Activated CD8-positive, alpha-beta memory T cell treated with anti-CD3 and anti-CD28 coated beads, Interleukin-2, amount 50 U/mL, for 48 hours (primary cell): ENCODE measurements at places on chromosomes 7 and 10.

DNA sequence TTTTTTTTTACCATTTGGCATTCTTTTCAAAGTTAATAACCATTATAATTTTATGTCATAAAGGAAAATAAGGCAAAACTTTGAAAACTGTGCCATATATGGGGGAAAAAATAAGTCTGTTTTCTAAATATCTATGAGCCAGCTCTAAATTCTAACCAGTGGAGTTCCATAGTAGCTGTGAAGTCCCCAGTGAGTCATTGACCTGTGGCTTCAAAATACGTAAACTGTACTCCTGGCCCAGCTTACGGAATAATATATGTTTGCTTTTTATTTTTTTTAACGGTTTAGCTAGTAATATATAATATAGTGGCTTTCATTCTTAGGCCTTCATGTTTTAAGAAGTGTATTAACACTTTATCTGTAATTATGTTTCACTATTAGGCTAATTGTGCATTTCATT is 20.5 kb downstream of the ZRANB1 start:
- no peak for DNase-seq

DNA sequence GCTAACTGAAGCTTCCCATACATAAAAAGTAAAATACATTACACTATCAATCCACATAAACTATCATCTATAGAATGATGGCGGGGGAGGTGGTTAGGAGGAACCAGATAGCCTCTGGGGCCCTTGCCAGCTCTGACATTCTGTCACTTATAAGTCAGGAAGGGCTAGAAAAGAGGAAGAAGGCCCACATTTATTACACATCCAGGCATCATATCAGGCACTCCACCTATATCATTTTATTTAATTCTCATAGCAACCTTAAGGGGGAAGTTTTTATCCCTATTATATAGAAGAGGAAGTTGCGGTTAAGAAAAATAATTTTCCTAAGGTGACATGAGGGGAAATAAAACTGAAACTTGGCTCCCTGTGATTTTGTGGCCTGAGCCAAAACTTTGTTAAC is 29.9 kb downstream of the HEPACAM2 start:
- DNase-seq = no peak

DNA sequence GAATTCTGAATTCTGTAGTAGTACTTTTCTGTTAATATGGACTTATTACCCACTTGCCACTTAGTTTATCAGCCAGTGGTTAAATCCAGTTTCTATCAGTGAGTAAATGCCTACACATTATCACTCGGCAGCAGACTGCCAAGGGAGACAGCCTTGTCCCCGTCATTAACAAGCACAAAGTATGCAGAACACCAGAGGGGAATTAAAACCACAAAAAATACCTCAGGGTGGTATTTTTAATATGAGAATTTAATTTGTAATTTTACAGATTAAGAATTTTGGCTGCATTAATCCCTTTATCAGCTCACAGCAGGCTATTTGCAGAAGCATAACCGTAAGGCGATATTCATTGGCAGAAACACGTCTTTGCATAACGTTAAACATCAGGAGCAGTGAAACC is 150.0 kb upstream of the FZD1 start:
- no peak for DNase-seq

DNA sequence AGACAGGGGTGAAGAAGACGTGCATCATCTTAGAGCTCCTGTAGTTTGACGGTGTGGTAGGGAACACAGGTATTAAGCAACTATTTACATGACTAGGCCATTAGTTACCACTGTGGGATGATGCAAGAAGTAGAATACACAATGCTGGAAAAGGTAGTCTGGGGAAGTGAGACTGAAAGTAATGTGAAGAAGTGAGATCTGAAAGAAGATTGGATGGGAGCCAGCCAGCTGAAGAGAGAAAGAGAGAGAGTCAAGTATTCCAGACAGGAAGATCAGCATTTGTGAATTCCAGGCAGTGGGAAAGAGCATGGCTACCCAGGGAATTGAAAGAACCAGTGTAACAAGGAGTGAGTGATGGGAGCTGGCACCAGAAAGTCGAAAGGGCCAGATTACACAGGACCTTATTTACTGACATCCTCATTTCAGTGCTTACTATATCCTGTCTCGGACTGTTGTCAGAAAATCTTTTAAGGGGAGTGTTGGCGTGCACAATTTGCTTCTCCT is 4.0 kb upstream of the CFAP58 start:
- no peak for DNase-seq

DNA sequence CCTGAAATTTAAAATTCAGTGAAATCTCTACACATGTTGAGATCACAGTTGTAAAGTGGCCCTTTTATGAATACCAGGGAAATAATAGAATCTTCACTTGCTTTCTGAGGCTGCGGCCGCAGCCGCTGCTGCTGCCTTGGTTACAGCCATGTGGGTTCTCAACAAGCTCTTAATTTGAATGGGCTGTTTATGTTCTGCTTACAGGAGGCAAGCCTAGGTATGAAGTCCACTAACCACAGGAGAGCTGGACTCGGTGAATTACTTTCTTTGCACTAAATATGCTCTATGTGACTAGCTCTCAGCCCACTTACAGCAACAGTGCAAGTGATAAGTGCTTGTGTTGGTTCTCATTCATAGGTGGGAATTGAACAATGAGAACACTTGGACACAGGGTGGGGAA is 410.8 kb downstream of the SFMBT2 start:
- DNase-seq = no peak

DNA sequence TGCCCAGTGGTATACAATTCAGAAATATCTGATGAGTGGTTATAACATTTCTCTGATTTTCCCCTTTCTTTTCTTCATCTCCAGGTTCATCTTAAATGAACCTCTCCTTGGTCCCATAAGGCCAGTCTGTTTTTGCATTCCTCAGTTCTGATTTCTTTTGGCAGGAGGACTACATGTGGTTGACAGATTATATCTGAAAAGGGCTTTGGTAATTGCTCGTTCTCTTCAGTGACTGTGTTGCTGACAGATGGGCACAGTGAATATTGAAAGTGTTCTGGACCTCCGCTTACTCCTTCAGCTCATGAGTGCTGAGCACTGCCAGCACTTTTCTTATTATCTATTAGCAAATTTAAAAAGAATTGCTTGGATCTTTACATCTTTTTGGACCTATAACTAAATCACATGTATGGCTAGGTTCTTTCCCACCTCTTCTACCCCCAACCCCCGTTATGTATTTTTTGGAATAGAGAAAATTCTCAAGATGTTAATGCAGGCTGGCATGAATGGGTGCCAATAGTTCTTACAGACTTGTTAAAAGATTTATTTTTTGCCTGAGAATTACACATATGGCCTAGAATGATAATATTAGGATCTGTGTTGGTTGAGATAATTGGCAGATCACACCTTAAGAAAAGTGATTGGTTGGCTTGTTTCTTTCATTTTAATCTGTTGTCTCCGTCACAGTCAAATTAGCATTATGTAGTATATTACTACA is 323.0 kb downstream of the EXOC4 start:
- DNase-seq = no peak

DNA sequence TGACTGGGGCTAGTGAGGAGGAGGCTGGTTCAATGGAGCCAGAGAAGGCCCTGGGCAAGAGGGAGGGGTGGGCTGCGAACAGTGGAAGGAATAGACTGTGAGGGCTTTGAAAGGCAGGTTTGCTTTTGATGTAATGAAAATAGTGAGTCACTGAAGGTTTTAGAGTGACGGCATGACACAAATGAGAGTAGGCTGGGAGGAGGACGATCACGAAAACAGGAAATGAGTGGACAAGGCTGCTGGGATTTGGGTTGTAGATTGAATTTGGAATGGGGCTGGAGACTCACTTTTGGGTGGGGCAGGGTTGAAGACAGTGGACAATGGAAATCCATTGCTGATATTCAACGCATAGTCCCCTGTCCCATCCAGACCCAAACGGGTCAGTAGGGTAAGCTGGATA is 139.6 kb downstream of the CDH23 start:
- no peak for DNase-seq

DNA sequence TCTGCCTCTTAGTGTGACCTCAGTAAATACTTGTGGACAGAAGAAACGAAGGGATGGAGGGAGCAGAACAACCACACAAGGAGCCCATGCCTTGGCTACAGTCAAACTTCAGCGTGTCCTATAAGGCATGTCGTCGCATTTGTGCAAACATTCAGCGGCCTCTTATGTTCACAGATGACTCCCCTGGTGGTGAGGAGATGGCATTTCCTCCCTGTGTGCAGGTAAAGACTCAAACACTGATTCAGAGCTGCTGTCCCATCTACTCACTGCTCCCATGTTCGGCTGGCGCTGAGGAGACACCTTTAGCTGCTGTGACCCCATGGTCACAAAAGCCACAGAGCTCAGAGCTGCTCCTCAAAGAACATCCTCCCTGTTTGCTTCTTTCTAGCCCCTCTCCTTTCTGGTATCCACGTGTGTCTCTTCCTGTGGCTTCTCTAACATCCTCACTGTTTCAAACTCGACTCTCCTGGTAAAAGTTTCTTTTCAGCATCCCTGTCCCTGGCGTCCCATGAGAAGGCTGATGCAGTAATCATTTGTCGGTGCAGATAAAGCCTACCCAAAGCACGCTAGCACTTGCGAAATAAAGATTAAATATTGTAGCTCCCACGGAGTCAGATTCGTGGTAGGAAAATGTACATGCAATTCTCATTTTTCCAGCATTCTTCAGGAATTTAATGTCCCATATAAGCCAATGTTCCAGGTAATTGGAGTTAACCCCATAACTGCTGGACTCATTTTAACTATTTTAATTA is 124.9 kb upstream of the NEBL start:
- no peak for DNase-seq

DNA sequence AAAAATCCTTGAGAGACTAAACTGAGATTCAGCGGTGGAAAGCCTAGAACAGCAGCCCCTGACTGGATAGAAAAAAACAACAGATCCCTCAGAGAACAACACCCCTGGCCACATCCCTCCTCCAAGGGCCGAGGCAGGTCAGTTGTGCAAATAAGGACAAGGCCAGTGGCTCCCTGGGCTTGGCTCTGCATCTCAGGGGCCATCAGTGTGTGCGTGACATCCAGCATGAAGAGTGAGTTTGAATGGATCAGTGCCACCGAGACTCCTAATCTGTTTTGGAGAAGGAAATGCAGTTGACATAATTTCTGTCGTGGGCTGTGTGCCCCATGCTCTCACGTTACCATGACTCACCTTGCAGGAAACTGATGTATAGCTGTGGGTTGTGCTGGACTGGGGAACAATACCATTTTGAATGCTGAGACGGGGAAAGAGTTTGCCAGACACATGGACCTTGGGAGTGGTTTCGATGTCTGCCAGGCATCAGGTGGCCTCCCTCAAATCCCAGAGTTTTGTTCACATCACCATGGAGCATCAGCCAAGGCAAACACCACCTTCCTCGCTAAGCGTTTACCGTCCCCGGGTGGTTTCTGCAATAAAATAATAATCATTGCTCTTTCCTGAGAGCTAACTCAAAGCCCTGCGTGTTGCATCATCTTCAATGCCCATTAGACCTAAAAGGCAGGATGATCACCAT is 153.2 kb upstream of the FZD8 start:
- no peak for DNase-seq

DNA sequence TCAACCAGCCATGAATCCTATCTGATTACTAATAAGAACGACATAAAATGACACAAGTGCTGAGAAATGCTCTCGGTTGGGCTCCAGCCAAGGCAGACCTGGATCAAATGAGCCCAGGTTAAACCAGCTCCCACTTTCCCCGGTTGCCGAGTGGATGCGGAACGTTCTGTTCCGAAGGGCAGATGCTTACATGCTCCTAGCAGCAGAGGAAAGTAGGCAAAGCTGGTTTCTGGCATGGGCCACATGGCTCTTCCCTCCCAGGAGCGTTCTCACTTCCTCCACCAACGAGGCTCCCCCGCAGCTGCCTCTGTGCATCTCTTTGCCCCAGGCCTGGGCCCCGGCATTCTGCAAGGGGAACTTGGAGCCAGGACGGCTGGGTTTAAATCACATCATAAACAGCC is 61.8 kb upstream of the SDK1 start:
- no peak for DNase-seq

DNA sequence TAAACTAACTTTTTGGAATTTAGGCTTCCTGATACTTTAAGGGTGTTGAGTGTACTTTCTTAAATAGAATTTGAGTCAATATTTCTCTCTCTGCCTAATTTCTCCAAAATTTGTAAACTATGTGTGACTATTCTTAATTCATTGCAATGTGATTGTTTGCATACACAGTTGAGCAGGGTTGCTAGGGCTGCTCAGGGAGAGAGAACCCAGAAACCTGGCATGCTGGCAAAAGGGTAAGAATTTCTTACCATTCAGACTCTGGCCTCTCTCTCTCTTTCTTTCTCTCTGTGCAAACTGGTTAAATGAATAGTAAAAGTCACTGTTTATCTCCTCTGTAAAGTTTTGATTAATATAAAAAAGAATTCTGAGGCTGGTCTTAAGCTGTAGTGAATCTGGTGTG is 51.0 kb upstream of the NAMPT start:
- DNase-seq = no peak

DNA sequence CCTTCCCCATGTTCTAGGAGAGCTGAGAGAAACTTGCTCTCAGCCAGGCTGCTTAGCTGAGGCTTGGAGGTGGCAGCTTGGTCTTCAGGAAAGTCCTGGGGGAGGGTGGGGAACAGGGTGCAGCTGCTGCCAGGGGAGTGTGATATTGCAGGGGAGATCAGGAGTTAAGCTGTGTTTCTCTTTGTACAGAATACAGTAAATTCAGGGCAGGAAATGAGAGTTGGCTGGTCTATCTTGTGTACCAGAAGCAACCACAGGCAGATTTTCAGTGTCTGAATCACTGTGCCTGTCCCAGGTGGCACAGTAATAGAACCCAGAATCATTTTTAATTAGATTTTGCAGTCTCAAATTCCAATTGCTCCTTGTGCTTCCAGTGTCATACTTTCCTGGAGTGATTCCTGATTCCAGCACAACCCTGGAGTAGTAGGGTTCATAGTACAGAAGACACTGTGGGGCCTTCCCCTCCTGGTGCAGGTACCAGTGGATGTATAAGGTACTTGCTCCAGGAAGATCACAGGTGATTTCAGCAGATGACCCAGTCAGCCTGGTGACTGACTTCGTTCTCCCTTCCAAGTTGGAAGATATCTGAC is 94.0 kb upstream of the TARP start:
- DNase-seq = no peak

- DNase-seq = no peak
These were observed 26.5 kb upstream of the TLL2 start for GRCh38 chr10:96540240-96540639.

- DNase-seq = no peak
These were observed 270.2 kb downstream of the FRMD4A start for GRCh38 chr10:14060320-14061070.

- DNase-seq = no peak
These were observed 58.8 kb downstream of the FIGNL1 start for GRCh38 chr7:50391386-50391785.
